Cortex of kidney (tissue), 1 donor: ENCODE measurements at places on chromosomes 4 and X.

DNA sequence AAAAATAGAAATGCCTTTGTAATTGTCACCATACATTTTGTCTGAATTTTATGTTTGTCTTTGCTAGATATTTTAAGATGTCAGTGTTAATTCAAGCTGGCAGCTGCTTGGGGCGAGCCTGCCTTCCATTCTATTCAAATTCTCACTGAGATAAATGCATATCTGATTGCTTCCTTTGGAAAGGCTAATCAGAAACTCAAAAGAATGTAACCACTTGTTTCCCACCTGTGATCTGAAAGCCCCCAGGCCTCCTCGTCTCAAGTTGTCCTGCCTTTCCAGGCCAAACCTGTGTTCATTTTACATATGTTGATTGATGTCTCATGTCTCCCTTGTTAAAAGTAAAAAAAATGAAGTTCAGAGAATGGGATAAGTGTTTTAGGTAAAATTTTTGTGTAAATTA, 318.7 kb upstream of the TECRL start:
- no peak for DNase-seq

GRCh38 chrX:118627084-118627758, 100.2 kb upstream of the IL13RA1 start:
- DNase-seq: no peak

GRCh38 chrX:101430457-101431078, 22.5 kb downstream of the HNRNPH2 start:
- no peak for DNase-seq

- DNase-seq: no peak
Measured at GRCh38 chr4:138205531-138206233, 36.5 kb downstream of the SLC7A11 start.
